ENCODE measurements at places on chromosomes 12 and 14. TPM values are rescaled to one million over a fixed set of nuclear protein-coding genes. Genes with fewer than 3 reads are reported as not detected.

GRCh38 chr12:132837693-132838409 is 9.2 kb upstream of the GOLGA3 start:
- DNase-seq, result no peak
- no peaks in the 10 kb centered on the region for H3K27me3 ChIP-seq
- H3K4me3 ChIP-seq, result no peak overlapping the region
- H3K36me3 ChIP-seq, result peaks cover 6% of the 10 kb centered on the region
- H3K4me1 ChIP-seq, result no peaks in the 10 kb centered on the region

GRCh38 chr12:104662908-104663307 is 206.2 kb downstream of the CHST11 start:
- no peak for DNase-seq
- peaks cover 1% of the 10 kb centered on the region for H3K4me1 ChIP-seq
- no peak overlapping the region for H3K27ac ChIP-seq
- peaks cover 1% of the 10 kb centered on the region for H3K36me3 ChIP-seq
- H3K4me3 ChIP-seq, result no peak overlapping the region

The SELPLG gene
- 21.0 TPM for total RNA-seq

GRCh38 chr12:11174022-11174421 is 3.0 kb downstream of the SMIM10L1 start:
- H3K36me3 ChIP-seq, result no peaks in the 10 kb centered on the region
- H3K27ac ChIP-seq, result no peak overlapping the region
- no peaks in the 10 kb centered on the region for H3K4me1 ChIP-seq
- H3K4me3 ChIP-seq, result no peak overlapping the region
- DNase-seq, result no peak

GRCh38 chr12:20268771-20269170 is 99.6 kb upstream of the PDE3A start:
- no peaks in the 10 kb centered on the region for H3K4me1 ChIP-seq
- no peaks in the 10 kb centered on the region for H3K36me3 ChIP-seq
- no peak overlapping the region for H3K27ac ChIP-seq
- no peak overlapping the region for H3K4me3 ChIP-seq
- no peak for DNase-seq
- no peaks in the 10 kb centered on the region for H3K27me3 ChIP-seq

- no peak overlapping the region for H3K4me3 ChIP-seq
- no peak for DNase-seq
- H3K27me3 ChIP-seq, result no peaks in the 10 kb centered on the region
- no peaks in the 10 kb centered on the region for H3K36me3 ChIP-seq
These were observed 5.4 kb upstream of the CCDC177 start for GRCh38 chr14:69580009-69580577.

DNA sequence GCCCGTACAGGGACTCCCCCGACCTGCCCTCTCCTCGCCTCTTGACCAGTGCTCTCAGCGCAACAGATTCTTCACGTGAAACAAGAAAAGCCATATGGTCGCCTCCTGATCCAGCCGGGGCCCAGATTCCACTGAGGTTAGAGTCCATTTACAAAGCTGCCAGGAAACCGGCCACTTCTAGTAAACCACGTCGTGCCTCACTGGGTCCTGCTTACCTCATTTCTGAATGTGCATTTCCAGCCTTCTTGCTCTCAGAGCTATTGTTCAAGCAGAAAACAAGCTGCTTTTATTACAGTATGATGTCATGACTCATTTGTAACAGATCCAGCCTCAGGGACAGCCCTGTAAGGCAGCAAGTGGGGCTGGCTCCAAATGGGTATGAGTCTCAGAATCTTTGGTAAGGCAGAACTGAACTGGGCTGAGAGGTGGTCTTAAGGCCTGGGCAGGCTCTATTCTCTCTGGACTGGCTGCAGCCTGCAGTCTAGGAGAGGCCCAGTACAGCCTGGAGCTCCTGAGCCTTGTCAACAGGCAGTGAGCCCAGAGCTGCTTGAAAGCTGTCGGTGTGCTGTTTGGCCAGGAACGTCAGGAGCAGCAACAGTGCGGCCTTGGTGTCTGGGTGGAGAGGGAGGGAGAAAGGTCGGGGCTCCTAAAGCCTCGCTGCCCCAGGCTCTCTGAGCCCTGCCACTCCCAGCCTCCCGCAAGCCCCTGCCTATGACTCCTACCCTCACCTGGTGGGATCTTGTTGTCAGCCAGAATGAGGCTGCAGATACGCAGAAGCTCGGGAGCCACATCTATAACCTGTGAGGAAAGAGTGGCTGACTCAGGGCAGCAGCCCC is 8.3 kb downstream of the REC8 start:
- H3K4me3 ChIP-seq, result no peak overlapping the region
- H3K36me3 ChIP-seq, result peaks cover 54% of the 10 kb centered on the region
- no peak overlapping the region for H3K27ac ChIP-seq
- H3K27me3 ChIP-seq, result no peaks in the 10 kb centered on the region
- DNase-seq, result no peak

DNA sequence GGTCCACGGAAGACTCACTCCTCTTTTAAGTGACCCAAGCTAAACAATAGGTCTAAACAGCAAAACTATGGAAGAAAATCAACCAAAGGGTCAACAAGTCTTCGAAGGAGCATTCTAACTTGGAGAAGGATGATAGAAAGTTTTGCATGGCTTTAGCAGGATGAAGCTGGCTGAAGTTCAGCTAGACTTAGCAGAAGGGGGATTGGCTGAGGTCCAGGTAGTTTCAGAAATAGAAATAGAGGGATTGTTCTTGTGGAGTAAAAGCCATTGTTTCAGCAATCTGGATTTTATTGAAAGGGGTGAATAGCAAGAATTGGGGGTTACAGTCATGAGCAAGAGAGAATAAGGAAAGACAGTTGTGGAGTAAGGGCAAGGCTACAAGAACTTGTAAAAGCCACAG is 84.7 kb upstream of the TSPAN8 start:
- DNase-seq, result no peak
- no peaks in the 10 kb centered on the region for H3K4me1 ChIP-seq
- H3K27ac ChIP-seq, result no peak overlapping the region
- no peak overlapping the region for H3K4me3 ChIP-seq
- H3K27me3 ChIP-seq, result no peaks in the 10 kb centered on the region

The ANKRD33 gene
- total RNA-seq, result not detected

GRCh38 chr14:40847480-40847879 is 759.2 kb upstream of the LRFN5 start:
- no peak overlapping the region for H3K27ac ChIP-seq
- no peaks in the 10 kb centered on the region for H3K36me3 ChIP-seq
- no peaks in the 10 kb centered on the region for H3K4me1 ChIP-seq
- DNase-seq, result no peak
- H3K27me3 ChIP-seq, result no peaks in the 10 kb centered on the region
- H3K4me3 ChIP-seq, result no peak overlapping the region

- no peaks in the 10 kb centered on the region for H3K27me3 ChIP-seq
- no peaks in the 10 kb centered on the region for H3K4me1 ChIP-seq
- H3K27ac ChIP-seq, result no peak overlapping the region
- no peaks in the 10 kb centered on the region for H3K36me3 ChIP-seq
These were observed 70.6 kb upstream of the SLC24A4 start for GRCh38 chr14:92252323-92252722.

Measured in GM12878 (cell line).